Stimulated activated CD8-positive, alpha-beta memory T cell treated with anti-CD3 and anti-CD28 coated beads, Interleukin-7, amount 100 ng/mL, for 24 hours (primary cell): ENCODE measurements at places on chromosomes 13 and 19.

DNA sequence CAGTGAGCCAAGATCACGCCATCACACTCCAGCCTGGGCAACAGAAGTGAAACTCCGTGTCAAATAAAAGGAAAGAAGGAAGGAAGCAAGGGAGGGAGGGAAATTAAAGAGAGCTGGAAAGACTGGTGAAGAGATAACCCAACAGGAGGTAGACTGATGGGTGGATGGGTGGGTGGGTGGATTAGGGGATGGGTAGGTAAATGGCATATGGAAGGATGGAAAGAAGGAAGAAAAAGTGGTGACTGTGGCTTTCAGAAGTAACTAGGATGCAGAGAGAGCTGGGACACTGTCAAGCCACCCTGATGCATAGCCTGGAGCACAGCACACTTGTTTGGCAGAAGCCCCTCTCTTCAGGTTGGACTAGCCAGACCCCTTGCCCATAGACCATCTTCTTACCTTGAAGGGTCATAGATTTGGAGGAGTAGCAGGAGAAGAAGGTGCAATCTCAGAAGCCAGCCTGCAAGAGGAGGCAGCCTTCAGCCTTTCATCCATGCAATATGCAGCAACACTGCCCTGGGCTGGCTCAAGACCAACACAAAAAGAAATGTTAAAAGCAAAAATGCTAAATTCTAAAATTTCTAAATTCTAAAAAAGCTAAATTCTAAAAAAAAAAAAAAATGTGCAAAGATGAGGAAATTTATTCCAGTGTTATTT lies 5.1 kb downstream of the IQCN start:
- DNase-seq, result no peak

DNA sequence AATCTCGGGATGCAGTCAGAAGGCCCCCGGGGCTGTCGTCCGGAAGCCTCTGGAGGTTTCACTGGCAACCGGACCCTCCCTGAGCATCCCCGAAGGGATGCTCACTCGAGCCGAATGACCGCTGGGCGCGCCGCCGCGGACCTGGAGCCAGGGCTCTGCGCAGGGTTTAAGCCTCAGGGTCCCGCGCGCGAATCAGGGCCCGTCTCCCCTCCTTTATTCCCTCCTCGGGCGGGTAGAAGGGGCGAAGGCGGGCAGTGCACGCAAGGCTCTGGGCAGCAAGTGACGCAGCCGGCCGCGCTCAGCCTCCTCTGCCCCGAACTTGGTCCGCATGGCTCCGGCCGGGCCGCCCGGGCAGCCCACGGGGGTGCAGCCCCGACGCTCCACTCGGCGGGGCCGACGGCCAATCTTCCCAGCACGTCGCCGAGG lies 572 bp downstream of the SHISA2 start:
- no peak for DNase-seq

GRCh38 chr19:43597876-43598275 lies 1.5 kb downstream of the ZNF576 start:
- no peak for DNase-seq

DNA sequence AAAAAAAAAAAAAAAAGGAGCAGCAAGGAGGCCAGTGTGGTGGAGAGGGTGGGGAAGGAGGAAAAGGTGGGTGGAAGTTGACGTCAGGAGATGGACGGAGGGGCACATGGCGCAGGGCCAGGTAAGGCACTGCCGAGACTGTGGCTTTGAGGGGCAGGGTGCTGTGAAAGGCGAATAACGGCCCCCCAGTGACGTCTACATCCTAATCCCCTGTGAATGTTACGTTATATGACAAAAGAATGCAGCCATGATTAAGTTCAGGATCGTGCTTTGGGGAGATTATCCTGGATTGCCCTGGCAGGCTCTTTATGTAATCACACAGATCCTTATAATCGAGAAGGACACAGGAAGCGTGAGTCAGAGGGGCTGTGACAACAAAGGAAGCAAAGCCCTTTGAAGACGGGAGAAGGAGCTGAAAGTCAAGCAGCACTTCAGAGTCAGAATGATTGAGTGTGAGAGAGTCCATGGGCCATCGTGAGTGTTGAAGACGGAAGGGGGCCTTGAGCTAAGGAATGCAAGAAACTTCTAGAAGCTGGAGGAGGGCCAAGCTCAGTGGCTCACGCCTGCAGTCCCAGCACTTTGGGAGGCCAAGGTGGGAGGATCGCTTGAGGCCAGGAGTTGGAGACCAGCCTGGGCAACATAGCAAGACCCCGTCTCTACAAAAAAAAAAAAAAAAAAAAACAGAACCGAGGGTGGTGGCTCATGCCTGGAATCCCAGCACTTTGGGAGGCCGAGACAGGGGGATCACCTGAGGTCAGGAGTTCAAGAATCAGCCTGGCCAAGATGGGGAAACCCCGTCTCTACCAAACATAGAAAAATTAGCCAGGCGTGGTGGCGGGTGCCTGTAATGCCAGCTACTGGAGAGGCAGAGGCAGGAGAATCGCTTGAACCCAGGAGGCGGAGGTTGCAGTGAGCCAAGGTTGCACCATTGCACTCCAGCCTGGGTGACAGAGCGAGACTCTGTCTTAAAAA lies 13.8 kb upstream of the CEACAM16 start:
- no peak for DNase-seq

- DNase-seq, result no peak
These were observed 136.4 kb downstream of the URI1 start for GRCh38 chr19:30078381-30078910.

DNA sequence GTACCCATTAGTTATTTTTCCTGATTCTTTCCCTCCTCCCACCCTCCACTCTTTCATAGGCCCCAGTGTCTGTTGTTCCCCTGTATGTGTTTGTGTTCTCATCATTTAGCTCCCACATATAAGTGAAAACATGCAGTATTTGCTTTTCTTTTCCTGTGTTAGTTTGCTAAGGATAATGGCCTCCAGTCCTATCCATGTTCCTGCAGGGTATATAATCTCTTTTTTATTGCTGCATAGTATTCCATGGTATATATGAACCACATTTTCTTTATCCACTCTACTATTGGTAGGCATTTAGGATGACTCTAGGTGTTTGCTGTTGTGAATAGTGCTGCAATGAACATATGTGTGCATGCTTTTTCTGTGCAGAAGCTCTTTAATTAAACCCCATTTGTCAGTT lies 79.4 kb downstream of the ZMYM2 start:
- no peak for DNase-seq

GRCh38 chr13:42405665-42406390 lies 133.9 kb downstream of the AKAP11 start:
- DNase-seq, result no peak

GRCh38 chr19:869245-870177 lies 10.0 kb downstream of the CFD start:
- DNase-seq, result no peak

DNA sequence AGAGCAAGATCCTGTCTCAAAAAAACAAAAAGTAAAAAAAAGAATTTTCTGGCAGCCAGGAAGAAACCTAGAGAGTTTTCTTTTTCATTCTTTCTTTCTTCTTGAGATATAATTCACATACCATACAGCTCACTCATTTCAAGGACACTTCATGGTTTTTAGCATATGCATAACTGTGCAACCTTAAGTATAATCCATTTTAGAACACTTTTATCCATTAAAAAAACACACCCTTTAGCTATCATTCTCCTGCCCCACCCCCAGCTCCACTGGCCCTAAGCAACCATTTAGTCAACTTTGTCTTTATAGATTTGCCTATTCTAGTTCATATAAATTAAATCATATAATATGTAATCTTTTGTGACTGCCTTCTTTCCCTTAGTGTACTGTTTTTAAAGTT lies 8.1 kb upstream of the IPO5 start:
- no peak for DNase-seq
